ENCODE measurements at places on chromosomes 7 and 10.

GRCh38 chr7:20403331-20403730 lies 72.6 kb downstream of the ITGB8 start:
- no peak for DNase-seq

- DNase-seq = no peak
Observed at GRCh38 chr7:90945104-90945787, 319.0 kb upstream of the FZD1 start.

DNA sequence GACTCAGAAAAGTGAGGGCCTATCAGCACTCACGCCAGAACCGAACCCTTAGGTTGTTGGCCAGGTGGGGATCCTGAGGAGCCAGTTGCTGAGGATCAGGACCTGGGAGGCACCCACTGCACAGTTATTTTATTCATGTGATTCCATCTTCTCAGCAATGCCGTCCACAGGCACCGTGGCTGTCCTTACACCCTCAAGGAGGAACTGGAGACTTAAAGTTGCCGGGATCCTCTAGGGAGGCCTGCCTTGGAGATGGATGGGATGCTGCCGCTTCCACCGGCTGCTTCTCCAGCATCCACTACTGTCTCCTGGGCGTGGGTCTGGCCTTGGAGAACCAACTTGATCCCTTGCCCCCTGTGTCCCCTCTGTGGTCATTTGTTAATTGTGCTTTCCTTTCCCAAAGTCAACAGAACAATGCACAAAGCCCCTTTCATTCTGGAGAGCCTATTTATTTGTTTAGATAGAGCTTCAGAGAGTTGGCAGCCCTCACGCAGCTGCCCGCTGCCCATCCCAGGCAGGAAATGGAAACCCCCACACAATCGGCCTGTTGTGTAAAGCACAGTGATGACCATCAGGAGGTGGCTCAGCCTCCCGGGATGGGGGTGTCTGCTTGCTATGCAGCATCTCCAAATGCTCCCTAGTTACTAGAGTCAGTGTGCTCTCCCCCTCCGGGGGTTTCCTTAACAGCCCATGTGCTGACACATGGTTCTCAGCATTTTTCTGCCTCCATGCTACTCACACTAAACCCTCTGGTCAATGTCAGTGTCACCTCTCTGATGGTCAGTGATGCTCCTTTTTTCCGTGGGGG lies 52.9 kb upstream of the IGFBP3 start:
- no peak for DNase-seq

GRCh38 chr7:123562121-123562520 lies 4.5 kb upstream of the NDUFA5 start:
- no peak for DNase-seq

DNA sequence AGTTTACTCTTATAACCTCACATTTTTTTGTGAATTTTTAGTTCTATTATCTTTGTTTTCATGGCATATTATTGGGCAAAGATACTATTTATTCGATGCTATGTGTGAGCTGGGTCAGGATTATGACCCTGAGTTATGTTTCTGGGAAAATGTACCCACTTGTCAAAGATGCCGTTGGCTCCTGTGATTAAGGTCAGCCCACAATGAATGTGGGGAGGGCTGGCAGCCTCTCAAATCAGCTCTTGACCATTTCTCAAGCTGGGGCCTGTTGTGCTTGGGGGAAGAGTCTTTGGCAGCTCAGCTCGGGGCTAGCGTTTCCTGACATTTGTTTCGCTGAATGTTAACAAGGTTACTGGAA lies 97.5 kb downstream of the TCF7L2 start:
- no peak for DNase-seq

DNA sequence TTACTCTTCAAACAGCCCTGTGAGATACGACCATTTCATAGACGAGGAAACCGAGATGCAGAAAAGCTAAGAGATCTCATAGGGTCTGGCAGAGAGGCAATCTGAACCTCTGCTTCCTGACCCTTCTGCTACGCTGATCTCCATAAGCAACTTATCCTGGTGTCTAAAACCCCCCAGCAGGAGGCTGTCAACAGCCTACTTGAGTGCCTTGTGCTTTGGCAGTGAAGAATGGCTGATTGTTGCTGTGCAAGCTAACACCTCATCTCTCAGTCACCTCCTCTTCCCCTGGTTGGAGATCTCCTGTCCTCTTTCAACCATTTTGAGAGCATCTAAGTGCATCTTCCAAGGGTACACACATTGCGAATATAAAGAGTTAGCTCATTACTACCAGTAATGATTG lies 86.2 kb downstream of the AOAH start:
- DNase-seq = no peak

DNA sequence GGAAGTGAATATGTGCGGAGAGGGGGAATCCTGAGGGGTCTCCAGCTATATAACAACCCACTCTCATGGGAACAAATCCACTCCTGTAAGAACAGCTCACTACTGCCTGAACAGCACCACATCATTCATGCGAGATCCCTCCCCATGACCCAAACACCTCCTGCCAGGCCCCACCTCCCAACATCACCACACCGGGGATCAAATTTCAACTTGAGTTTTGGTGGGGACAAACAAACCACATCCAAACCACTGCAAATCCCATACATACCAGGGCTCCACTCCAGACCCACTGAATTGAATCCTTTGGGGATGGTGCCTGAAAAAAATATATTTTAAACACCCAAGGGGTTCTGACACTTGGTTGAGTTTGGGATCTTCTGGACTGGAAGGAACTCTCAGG lies 181.5 kb upstream of the PLXNA4 start:
- DNase-seq = no peak

GRCh38 chr10:126373972-126374371 lies 14.3 kb downstream of the ADAM12 start:
- peak; percentile 77 for DNase-seq

DNA sequence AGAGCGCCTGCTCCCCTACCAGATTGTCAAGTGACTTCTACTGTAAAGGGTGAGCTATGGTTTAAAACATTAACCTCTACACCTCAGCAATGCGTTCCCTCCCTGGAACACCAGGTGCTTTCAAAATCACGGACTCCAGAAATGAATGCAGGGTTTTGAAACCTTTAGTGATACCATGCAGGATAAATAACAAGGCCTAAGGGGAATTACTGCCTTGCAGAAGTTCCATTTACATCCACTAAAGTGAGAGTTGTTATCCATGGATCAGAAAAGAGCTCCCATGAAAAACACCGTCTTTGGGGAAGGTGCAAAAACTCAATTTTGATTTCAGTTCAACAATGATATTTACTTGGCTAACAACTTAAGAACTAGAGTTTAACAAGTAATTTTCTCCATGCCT lies 4.0 kb downstream of the FZD8 start:
- no peak for DNase-seq

- no peak for DNase-seq
Observed at GRCh38 chr7:158157460-158157859, 430.2 kb downstream of the PTPRN2 start.

DNA sequence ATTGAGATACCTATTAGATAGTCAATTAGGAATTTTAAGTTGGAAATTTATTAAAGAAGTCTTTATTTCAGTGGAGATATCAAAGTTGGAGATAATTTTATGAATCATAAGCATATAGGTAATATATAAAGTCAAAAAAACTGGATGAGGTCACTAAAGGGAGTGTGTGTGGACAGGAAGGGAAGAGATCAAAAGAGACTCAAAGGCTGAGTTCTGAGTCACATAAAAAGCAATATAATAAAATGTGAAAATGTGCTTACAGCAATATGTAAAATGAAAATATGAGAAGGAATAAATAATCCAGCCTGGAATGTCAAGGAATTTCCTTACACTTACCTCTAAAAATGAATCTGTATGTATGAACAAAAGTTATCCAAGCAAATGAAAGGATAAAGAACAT lies 583.3 kb upstream of the SORCS1 start:
- no peak for DNase-seq

GRCh38 chr7:150738092-150738491 lies 874 bp downstream of the GIMAP5 start:
- DNase-seq = no peak

GRCh38 chr10:104612571-104613205 lies 28.4 kb upstream of the SORCS3 start:
- DNase-seq = no peak

- DNase-seq = no peak
Observed at GRCh38 chr10:47357911-47358310, 9.7 kb downstream of the RBP3 start.

DNA sequence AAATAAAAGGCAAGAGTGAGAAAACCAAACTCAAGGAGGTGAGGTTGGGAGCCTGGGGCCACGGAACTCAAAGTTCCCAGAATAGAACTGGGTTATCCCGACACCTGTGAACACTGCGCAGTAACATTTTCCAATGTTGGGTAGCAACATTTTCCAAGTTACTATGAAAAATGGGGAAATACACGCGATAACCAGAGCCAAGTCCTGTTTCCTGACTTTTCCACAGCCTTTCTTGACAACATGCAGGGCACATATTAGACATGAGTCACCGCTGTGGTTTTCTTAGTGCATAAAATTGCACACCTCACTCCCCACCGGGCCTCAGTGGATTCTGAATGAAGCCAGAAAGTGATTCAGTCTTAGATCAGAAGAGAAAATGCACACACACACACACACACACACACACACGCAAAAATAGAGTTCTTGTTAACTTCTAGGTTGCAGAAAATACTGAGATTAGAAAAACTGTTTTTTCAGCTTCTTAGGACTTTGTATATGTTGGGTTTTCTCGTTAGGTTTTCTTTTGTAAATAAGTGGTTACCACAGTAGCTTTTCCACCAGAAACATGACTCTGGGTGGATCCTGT lies 70.0 kb downstream of the CAMK1D start:
- DNase-seq = peak; percentile 51

- no peak for DNase-seq
Observed at GRCh38 chr7:27918503-27918902, 178.5 kb downstream of the TAX1BP1 start.

DNA sequence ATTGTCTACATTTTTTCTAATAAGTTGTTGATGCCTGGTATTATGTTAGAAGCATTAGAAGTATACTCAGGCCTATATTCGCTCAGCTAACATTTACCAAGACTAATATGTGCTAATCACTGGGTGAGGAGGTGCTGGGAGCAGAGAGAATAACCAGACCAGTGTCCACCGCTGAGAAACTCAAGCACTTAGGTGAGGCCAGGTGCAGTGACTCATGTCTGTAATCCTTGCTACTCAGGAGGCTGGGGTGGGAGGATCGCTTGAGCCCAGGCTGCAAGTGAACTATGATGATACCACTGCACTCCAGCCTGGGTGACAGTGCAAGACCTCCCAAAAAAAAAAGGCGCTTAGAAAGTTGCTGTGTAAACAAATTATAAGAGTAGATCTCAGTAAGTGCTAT lies 182.2 kb upstream of the AOAH start:
- no peak for DNase-seq

DNA sequence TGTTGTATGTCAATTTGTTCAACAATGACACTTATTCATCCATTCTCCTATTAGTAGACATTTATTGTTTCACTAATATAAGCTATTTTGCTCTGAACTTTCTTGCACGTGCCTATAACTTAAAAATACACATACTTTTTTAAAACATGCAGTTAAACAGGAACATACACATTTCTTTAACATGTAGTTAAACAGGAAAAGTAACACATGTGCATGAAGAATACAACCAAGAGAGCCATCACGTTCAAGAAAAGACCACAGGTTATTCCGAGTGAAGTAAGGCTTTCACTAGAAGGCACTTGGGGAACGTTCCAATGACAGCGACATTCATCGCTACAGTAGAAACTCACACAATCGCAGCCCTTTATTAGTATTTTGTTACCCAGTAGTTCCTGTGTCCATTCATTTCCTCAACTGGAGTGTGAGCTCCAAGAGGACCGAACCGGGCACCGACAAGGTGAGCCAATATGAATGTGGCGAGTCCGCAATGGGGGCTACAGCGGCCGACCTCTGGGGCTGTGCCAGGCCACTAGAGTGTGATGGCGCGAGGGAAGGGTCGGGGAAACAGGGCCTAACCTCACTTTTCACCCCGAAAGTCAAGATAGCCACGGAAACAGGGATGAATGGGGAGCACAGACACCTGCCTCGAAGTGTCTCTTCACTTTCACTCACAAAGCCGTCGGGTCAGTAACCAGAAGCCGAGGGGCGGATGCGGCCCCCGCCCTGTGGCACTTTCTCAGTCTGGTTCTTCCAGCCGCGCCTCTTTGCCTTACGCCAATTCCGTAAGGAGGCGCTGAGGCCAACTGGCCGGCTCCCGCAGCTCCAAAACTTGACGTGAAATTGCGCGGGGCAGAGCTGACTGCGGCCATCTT lies 775 bp upstream of the SEPTIN7 start:
- DNase-seq = peak; percentile 8

DNA sequence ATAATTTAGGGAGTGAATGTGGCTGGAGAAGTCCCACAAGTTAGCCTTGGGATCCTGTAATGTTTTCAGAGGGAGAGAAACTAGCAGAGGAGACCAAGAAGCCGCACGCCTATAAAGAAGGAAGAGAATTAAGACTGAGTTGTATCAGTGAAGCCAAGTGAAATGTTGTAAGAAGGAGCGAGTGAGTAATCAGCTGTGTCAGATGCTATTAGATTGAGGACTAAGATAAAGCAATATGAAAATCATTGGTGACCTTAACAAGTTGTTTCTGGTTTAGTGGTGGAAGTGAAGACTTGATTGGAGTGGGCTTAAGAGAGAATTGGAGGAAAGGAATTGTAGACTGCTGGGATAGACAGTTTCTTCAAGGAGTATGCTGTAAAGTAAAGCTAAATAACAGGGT lies 8.8 kb downstream of the CCSER2 start:
- no peak for DNase-seq

- no peak for DNase-seq
Observed at GRCh38 chr7:68722044-68722443, 876.2 kb upstream of the AUTS2 start.

- no peak for DNase-seq
Observed at GRCh38 chr10:132697578-132698200, 88.3 kb downstream of the NKX6-2 start.

DNA sequence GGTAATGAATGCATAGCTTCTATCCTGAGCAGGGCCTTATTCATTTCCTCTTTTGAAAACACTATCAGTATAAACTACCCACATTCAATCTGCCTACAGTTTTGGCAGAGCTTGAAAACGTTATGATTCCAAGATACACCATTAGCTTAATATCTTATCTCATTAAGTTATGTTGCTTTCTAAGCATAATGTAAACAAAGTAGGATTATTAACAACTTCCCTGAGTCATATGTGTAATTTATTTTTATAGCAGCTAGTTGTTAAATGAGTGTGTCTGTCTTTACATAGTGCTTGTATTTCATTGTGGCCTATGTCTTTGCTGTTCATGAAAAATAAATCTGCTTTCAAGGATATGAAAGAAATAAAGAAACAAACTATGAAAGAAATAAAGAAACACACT lies 106.2 kb upstream of the DLX6 start:
- no peak for DNase-seq

GRCh38 chr7:130398526-130399090 lies 18.3 kb downstream of the CPA1 start:
- DNase-seq = no peak

- DNase-seq = no peak
Observed at GRCh38 chr10:52485462-52485861, 171.4 kb downstream of the DKK1 start.

GRCh38 chr10:12656518-12657142 lies 307.3 kb downstream of the CAMK1D start:
- peak; percentile 36 for DNase-seq

DNA sequence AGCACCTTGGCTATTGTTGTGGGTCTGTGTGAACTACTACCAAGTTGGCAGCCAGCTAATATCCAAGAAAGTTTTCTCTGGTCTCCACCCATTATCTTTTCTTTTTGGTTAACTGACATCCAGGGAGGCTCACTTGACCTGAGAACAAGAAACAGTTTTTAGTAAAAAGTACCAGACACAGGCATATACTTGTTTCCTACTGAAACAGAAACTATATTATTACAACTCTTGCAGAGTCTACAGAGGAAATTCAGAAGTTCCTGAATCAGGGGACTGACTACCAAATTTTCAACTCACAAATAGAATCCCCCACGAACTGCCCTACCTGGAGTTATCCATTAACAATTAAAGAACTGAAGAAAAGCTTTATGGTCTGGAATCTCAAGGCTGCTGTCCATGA lies 168.9 kb downstream of the KCND2 start:
- DNase-seq = no peak
